ENCODE measurements at places on chromosomes 12 and 14. TPM values are rescaled to one million over a fixed set of nuclear protein-coding genes. Genes with fewer than 3 reads are reported as not detected.

SRRM4 gene
- total RNA-seq: not detected

SERPINA1 gene
- not detected for total RNA-seq

CD163L1 gene
- total RNA-seq: 0.08 TPM

P3H3 gene
- 53.9 TPM for total RNA-seq

- DNase-seq: no peak
Observed at GRCh38 chr12:80712866-80713265, 3.8 kb upstream of the MYF5 start.

GRCh38 chr12:3520168-3520567, 29.2 kb downstream of the PRMT8 start:
- DNase-seq: no peak

- no peak for DNase-seq
Observed at GRCh38 chr12:43540470-43540869, 11.5 kb downstream of the ADAMTS20 start.

DNA sequence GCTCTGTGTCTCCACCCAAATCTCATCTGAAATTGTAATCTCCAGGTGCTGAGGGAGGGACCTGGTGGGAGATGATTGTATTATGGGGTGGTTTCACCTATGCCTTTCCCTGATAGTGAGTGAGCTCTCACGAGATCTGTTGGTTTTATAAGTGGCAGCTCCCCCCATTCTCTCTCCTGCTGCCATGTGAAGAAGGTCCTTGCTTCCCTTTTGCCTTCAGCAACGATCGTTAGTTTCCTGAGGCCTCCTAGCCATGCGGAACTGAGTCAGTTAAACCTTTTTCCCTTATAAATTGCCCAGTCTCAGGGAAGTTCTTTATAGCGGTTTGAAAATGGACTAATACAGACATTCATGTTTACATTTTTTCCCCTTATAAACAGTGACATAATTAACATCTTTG, 36.1 kb downstream of the PELI2 start:
- no peak for DNase-seq

DNA sequence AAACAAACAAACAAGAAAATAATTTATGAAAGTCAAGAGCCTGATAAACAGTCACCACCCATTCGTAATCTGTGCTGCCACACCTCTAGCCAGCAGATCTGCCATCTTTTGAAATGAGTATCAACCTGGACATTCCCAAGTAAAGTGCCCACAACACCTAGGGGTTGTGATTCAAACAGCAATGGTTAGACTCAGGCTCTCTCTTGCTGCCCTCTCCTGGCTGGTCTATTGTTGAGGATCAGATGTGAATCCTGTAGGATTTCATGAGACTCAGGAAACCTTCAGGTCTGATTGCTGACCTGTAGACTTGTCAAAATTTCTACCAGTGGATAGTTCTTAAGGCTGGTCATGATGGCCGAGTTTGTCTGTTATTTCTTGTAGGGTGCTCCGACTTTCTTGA, 26.8 kb downstream of the DGLUCY start:
- DNase-seq: peak; percentile 54

- no peak for DNase-seq
Observed at GRCh38 chr14:53380052-53380866, 227.1 kb upstream of the DDHD1 start.

GRCh38 chr12:5441497-5442236, 9.8 kb downstream of the NTF3 start:
- peak; percentile 7 for DNase-seq

DNA sequence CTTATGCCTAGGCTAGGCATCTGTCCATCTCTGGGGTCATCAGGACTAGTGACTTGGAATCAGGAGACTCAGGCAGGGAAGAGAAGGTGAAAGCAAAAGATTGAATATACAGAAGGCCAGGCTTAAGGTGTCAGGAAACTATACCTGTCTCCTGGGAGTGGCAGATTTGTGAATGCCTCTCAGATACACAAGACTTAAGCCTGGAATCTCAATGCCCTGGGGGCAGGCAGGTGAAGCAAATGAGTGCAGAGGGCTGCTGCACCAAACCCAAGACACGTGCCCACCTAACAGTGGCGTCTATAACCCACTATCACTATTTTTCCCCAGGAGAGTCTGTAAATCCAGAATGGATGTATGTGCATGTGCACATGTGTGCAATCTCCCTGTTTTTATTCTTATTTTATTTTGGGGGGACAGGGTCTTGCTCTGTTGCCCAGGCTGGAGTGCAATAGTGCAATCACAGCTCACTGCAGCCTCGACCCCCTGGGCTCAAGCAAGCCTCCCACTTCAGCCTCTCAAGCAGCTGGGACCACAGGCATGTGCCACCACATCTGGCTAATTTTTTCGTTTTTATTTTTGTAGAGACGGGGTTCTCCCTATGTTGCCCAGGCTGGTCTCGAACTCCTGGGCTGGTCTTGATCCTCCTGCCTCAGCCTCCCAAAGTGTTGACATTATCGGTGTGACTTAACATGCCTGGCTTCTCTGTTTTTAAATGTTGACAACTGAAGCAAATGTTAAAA, 31.9 kb upstream of the FOS start:
- DNase-seq: no peak

GRCh38 chr12:108634341-108634751, 652 bp upstream of the SELPLG start:
- DNase-seq: no peak

- DNase-seq: no peak
Observed at GRCh38 chr12:128450810-128451209, 183.8 kb downstream of the TMEM132C start.

- no peak for DNase-seq
Observed at GRCh38 chr14:102554821-102555819, 37.3 kb upstream of the RCOR1 start.

DNA sequence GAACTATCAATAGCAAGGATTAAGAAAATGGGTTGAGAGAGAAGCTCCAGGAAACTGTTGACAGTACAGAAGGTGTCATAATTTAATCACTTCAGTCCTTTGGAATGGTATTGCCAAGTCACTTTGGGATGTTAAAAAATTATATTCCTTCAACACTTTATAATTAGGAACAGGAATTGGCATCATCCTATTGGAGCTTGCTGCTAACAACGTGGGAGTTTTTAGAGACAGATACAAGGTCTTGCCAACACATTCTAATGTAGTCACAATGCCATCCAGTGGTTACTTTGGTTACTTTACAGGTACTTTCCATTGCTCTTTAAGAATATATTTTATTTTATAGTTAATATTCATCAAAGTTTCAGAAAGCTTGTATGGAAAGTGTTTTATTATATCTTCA, 310.1 kb downstream of the SYT1 start:
- peak; percentile 88 for DNase-seq

- DNase-seq: no peak
Observed at GRCh38 chr12:15689751-15690191, 99.4 kb downstream of the EPS8 start.

Measured in fibroblast of the aortic adventitia (primary cell).